ENCODE measurements at places on chromosomes 11 and 22.

DNA sequence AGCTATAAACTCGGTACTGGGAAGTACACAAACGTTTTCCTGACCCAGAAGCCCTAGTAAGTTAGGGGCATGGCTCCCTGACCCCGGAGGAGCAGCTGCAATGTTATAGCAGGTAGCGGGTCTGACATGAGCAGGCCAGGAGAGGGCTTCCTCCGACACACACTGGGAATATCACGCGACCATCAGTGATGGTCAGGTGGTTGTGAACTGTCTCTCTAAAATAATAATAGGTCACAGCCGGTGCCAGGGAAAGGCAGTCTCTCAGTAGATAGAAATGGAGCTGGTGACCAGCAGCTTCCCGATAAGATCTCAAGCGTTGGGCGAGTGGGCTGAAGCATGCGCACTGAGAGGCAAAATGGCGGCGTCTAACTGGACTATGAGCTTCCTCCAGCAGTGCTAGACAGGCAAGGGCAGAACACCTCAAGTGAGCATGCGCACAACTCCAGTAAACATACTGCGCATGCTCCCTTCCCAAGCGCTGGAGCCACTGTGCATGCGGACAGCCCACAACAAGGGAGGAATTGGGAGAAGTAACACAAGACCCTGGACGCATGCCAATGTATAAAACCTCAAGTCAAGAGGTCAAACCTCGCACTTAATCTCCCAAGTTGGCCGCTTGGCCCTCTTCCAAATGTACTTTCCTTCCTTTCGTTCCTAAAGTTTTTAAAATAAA, 22.3 kb upstream of the TESMIN start:
- DNase-seq, result no peak

DNA sequence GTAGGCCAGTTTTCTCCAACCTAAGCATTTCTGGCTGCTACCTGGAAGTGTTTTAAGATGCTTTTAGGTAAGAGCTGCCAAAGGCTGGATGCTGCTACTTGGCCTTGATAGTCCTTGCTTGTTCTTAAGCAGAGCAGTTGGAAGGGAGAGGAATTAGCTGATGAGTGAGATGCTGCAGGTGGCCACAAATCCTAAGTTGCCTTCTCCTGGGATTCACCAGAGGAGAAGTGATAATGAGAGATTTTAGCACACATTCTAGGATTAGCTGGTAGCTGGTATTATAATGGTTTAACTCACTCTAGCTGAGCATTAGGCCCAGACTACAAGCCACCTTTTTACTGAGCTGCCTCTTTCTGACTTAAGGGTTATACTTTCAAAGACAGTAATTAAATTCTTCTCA, 442.9 kb upstream of the RAG2 start:
- DNase-seq, result no peak

DNA sequence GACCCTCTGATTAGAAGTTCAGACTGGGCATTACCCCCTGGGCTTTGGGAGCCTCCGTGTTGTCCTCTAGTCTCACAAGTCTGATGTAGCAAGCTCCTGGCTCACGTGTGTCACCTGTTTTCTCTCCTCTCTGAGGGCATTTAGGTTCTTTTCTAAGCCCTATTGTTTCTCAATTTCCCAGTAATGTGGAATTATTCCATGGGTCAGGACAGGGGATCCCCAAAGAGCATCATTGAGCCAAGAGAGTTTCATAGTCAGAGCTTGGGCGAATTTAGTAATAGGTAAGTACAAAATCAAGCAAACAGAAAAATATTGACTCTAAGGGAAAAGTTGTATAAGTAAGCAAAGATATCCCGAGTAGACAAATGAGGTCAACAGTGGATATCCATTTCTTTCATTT, 57.3 kb downstream of the PPP6R2 start:
- DNase-seq, result no peak

DNA sequence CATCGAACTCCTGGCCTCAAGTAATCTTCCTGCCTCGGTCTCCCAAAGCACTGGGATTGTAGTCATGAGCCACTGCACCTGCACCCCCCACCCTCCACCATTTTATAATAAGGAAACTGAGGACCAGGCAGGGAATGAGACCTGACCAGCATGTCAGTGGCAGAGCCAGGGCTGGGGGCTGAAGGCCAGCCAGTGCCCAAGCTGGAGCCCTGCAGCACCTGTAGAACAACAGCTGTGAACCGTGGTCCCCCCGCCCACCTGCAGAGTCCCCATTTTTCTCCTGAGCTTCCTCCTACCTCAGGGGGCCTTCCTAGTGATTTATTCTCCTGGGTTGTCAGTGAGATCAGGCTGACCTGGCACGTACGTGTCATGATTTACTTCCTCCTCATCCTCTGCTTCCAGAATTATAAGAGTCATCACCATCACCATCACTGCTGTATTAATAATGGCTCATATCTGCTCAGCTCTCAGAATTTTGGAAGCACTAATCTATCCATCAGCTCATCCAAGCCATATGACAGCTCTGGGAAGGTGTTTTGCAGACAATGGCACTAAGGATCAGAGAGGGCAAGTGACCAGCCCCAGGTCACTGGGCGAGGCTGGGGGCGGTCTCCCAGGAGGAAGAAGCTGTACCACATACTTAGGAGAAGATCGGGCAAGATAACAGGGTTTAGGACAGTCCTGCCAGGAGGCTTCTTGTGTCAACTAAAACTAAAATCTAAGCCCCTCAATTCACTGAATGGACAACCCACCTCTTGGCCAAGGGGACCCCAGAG, 5.5 kb upstream of the SLCO2B1 start:
- DNase-seq, result no peak

GRCh38 chr11:61195719-61196118, 7.6 kb upstream of the PGA3 start:
- no peak for DNase-seq

GRCh38 chr22:50114221-50115021, 24.6 kb downstream of the MOV10L1 start:
- no peak for DNase-seq
